Stimulated activated CD8-positive, alpha-beta memory T cell treated with anti-CD3 and anti-CD28 coated beads, Interleukin-4, amount 100 ng/mL, for 1 hour (primary cell): ENCODE measurements at places on chromosomes 2 and 18.

DNA sequence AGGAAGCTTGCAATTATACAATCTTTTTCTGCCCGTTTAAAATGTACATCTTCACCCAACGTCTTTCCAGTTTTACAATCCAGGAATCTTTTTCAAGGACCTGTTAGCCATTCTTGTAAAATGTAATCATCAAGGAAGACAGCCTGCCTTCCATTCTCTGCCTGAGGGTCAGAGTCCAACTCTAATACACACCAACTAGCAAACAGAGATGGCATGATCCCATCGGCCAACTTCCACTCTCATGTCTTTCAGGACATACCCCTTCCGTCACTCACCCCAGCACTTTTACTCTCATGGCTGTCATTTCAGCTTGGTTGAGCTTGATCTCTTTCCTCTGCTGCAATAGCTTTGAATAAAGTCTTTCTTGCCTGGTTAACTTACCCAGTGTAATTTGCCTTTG lies 172.5 kb upstream of the NETO1 start:
- DNase-seq = no peak

GRCh38 chr2:219029829-219030165 lies 11.5 kb downstream of the CFAP65 start:
- DNase-seq = peak; percentile 58

- DNase-seq = no peak
Observed at GRCh38 chr2:3470856-3471737, 48.2 kb downstream of the ADI1 start.

DNA sequence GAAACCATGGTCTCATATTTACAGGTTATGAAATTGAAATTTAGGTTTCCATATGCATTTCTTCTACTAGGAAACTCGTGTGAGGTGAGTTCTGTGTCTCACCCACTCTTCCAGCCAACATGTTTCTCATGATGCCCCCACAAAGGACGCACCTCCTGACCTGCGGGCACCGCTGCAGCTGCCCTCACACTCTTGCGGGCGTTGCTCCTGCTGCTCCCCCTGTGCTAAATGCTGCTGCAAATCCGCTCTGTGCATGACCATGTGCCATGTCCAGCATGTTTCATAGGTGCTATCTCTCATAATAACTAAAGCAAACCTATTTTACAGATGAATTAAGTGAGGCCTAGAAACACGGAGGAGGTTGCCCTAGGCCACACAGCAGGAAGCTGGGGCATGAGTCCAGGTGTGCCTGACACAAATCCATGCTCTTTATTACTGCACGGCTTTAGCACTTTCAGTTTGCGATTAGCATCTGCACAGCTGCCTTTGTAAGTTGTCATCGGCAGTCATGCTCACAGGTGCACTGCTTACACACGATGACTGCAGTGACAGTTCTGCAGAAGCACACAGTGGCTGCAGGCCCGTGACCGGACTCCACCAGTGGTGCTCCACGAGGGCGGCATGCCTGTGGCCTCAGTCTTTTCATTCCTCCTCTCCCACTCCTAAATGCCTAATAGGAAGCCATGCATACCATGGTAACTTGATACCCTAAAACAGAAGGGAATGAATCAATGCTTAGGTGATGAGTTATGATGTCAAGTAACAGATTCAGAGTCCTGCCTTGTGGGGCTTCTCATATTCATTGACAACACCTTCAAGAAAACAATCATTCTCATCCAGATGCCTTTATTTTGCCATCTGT lies 14.9 kb upstream of the GALR1 start:
- no peak for DNase-seq

GRCh38 chr2:219128396-219128795 lies 32.2 kb downstream of the NHEJ1 start:
- no peak for DNase-seq

GRCh38 chr2:160956243-160956802 lies 203.9 kb upstream of the TANK start:
- no peak for DNase-seq

DNA sequence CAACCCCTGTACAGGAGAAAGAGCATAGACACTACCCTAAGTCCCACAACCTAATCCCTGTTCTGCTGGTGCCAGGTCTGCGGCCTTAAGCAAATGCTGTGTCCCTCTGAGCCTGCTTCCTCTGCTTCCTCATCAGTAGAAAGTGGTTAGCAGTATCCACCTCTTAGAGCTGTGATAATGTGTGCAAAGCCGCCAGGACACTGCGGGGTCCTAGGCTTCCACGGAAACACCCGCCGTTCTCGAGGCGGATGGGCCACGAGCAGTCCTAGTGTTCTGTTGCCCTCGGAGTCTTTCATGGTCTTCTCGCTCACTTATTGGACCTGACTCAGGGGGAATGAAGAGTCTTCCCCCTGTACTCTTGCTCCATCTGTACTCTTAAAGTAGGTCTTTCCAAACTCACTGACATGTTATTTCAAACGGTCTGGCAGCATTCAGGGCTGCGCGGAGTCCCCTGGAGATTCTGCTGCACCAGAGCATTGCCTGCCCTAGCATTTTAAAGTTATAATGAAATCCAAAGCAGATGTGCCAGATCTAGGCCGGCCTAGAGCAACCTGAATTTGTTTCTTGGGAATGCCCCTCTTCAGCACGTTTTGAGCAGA lies 107.2 kb upstream of the ZNF236 start:
- DNase-seq = no peak

DNA sequence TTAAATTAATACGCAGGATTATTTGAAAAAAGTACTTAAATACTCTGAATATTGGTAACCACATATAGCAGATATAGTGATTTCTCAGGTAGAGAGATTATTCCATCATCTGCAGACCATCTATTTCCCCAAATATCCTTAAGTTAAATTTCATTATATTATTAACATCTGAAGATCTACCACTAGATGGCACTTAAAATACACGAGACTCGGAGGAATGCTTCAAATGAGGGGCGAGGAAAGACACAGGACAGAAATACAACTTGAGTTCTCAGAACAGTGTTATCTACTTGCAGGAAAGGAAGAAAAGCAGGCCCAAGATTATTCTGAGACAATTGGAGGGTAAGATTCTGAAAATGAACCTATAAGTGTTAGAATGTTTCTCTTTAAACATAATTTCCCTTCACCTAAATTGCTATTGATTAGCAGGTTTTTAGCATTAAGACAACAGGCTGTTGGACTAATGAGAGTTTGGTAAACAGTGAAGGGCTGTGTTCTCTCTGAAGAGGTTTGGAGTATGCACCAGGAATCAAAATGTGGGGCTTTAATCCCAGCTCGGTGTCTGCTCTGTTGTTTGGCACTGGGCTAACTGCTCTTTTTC lies 76.9 kb upstream of the GCFC2 start:
- no peak for DNase-seq

DNA sequence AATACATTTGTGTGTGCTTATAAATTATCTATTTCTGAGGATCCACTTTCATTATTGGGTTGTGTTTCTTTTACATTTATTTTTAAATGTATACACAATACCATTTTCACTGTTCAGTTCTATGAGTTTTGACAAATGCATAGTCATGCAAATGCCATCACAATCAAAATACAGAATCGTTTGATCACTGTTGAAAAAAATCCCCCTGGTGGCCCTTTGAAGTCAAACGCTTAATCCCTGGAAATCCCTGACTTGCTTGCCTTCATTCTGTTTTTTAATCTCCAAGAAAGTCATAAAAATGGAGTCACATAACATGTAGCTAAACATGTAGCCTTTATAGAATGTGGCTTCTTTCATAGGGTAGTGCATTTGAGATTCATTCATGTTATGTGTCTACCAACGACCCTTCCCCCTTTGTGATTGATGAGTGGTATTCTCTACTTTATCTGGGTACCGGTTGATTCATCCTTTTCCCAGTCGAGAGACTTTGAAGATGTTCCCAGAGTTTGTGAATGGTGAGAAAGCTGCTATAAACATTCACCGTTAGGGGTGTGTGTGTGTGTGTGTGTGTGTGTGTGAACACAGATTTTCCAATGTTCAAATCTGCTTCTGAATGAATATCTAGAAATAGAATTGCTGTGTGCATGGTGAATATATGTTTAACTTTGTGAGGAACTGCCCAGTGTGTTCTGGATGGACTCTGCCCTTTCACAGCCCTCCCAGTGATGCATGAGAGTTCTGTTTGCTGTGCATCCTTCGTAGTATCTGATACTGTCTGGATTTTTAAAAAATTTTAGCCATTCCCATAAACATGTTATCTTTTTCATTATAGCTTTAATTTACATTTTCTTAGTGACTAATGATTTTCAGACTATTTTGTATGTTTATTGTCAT lies 173.6 kb downstream of the GALR1 start:
- no peak for DNase-seq

DNA sequence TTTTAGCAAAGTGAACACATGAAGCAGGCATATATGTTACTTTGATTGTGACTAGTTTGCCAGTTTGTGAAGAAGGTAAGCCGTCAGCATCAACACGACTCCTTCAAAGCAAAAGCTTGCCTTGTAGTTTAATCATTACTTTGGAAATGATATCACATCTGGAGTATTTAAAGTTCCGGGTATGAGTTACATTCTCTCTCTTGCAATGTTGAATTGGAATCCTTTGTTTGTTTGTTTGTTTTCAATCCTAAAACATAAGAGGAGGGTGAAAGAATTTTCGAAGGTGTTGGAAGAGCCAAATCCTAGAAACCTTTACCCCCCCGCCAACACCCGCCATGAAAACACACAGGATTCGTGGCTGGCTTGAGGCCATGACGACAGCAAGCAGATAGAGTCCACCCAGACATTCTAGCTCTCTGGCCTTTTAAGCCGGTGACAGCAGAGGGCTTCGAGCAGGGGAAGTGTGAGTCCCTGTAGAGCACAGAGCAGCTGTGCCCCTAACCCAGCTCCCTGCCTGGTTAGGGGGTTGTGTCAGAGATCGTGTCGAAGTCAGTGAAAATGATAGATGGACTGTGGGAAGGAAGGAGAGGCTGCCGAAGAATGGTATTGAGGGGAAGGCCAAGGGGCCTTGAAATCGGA lies 103.8 kb upstream of the SMIM21 start:
- DNase-seq = no peak

GRCh38 chr2:146003337-146003736 lies 1483.4 kb upstream of the ZEB2 start:
- no peak for DNase-seq

- DNase-seq = no peak
Observed at GRCh38 chr2:123771928-123772632, 253.0 kb upstream of the CNTNAP5 start.

- DNase-seq = no peak
Observed at GRCh38 chr2:207202645-207203044, 36.9 kb upstream of the KLF7 start.

DNA sequence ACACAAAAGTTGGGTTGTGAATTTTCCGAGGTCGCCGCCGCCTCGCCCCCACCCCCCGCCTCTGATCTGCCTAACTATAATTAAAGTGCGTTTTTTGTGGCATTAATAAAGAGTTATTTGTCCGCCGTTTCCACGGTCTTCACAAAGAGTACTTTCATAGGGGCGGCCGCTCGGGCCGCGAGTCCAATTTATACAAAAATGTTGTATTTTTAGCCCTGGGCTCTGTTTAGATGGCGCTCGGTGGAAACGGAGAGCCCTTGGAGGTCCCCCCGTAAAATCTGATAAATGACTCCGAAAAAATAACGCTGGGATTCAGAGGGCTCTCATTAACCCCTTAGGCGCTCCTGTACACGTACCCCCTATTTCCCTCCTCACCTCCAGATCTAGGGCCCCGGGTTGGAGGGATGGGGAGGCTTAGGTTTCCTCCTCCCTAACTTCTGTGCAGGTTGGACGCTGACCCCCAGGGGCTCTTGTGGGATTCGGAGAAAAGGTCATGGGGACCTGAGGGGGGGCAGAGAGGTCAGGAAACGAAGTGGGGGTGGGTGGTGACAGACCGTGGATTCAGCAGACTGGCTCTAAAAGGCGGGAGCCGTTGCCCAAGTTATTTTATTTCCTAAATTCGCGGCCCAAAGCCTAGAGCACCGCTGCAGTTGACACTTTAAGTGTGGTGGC lies 1.9 kb downstream of the CYP26B1 start:
- no peak for DNase-seq

- DNase-seq = no peak
Observed at GRCh38 chr2:43223521-43224001, 2.8 kb downstream of the ZFP36L2 start.

- DNase-seq = no peak
Observed at GRCh38 chr2:38617301-38617700, 14.6 kb upstream of the HNRNPLL start.

- no peak for DNase-seq
Observed at GRCh38 chr2:118122594-118123281, 34.5 kb downstream of the INSIG2 start.

DNA sequence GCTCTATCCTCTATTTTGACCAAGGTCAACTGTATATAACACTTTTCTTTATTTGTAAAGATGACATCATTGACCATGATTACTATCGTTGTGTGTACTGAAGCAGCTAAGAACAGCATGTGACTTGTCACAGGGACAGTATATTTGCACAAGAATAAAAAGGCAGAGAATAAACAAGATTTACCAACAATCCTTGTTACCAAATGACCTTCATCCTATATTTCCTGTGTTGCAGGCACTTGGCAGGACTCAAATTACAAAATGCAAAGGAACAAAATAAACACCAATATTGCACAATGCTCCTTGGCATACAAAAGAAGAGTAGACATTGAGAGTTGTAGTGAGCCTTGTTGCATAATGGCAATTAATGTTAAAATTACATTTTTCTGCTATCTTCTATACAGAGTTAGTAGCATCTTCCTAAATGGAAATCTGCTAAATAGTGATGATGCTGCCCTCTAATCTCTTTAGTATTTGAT lies 61.8 kb downstream of the RFTN2 start:
- DNase-seq = no peak

GRCh38 chr2:127362971-127363370 lies 24.8 kb downstream of the MAP3K2 start:
- DNase-seq = no peak

- no peak for DNase-seq
Observed at GRCh38 chr2:203797276-203797675, 70.3 kb upstream of the CTLA4 start.

- DNase-seq = no peak
Observed at GRCh38 chr2:99072551-99072950, 69.0 kb upstream of the C2orf15 start.

DNA sequence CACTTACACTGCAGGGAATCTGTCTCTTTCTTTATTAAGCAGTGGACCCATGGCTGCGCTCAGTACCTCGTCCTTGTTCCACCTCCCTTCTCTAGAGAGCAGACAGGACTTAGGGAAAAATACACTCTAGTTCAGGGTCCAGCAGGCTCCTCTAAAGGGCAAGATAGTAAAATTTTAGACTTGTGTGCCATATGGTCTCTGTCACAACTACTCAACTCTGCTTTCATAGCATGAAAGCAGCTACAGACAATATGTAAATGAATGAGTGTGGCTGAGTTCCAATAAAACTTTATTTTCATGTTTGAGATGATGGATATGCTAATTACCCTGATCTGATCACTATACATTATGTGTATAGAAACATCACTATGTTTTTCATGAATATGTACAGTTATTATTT lies 163.1 kb downstream of the BABAM2 start:
- DNase-seq = no peak

GRCh38 chr2:30425326-30425725 lies 21.7 kb upstream of the LCLAT1 start:
- DNase-seq = no peak
